ENCODE measurements at places on chromosomes 12 and 14.

GRCh38 chr12:2064071-2064507 is 11.3 kb downstream of the CACNA1C start:
- DNase-seq = no peak

DNA sequence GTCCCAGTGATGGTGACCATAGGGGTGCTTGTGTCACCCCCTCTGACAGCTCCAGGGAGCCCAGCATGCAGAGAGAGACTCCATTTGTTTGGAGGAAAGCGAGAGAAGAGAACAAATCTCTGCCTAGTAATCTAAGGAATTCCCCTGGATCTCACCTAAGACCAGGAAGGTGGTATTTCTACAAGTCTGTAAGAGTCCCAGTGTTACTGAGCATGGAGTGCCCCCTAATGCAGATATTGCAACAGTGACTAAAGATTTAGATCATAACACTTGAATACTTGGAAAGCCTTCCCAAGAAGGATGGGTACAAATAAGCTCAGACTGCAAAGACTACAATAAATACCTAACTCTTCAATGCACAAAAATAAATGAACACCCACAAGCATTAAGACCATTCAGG is 360.4 kb upstream of the GARIN6 start:
- no peak for DNase-seq

DNA sequence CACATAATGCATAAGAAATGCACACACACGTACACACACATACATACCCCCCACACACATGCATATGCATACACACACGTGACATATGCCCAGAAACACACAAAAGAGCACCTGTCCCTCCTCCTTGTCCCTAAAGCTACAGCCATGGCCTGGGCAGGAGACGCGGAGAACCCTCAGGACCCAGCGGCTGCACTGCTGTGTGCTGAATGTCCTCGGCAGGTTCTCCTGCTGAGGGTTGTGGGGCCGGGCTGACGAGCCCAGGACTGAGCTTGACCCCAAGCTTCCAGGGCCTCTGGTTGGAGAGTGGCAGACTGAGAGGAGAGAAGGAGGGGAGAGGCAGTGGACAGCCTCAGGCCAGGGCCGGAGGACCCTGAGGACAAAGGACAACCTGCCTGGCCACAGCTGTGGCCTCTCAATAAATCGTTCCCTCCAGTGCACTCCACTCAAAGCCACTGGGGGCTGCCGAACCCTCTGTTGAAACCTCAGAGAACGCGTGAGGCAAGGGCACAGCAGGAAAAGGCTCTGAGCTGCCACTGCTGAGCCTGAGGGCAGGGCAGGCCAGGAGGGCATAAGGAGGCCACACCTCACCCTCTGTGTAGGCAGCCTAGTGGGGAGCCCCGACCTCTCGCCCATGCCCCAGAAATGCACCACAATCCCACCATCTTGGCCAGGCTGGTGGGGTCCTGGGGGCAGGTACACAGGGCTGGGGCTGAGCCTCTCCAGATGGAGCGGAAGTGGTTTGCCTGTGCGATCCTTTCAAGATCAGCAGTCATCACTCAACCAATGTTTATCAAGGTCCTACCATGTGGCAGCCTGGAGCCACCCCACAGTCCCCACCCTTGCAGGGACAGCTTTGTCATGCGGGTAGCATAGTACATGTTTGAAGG is 3.1 kb downstream of the CACNA2D4 start:
- peak; percentile 37 for DNase-seq

DNA sequence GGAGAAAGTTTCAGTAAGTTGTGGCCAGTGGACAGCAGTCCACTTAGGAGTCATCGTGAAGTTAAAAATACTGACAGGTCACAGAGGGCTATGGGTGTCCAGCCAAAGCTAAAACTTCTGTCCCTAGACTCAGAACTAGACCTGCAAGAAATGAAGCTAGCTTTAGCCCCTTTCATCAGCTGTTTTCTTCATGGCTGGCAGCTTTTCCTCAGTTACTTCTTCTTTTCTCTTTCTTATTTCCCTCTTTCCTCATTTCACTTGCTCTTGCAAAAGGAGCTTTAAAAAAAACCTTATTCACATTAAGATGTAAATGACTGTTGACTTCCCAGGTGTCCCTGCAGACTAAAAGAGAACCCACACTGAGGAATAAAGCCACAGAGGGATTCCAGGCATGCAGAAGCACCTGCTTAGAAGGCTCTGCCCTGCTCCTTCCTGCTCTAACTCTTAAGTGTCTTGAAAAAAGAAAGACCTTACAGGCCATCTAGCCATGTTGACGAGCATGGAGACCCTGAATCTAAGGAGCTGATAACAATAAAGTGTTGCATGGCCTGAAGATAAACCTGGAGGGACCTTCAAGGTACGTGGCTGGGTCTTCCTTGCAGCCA is 69.7 kb upstream of the CCND2 start:
- DNase-seq = no peak

GRCh38 chr12:49880756-49881414 is 22.8 kb downstream of the FAIM2 start:
- no peak for DNase-seq

DNA sequence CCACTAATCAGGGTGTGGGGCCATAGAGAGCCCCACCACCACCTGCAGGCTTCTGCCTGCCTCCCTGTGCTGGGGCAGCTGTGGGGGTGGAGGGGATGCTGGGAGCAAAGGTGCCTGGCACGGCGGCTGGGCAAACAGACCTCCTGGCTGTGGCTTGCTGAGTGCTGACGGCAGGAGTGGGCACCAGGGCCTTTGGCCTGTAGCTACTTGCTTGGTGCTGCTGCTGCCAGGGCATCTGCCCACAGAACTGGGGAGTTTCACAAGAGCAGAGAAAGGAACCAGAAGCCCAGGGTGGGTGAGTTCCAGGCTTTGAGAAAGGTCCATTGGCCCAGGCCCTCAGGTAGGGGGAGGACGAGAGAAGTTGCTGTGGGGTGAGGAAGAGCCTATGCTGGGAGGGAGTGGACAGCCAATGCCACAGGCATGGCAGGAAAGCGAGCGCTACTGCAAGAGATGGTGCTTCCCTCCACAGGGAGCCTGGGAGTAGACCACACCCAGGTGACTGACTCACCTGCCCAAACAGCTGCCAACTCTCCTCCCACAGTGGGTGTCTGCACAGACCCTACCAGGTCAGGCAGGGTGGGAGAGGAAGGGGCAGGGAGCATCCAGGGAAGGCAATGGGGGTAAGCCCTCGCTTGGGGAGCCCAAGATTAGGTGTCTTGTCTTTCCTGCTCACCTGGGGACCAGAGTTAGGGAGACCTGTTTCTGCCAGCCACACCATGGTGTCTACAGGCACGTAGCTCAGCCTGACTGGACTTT is 39.0 kb upstream of the HDAC7 start:
- no peak for DNase-seq

DNA sequence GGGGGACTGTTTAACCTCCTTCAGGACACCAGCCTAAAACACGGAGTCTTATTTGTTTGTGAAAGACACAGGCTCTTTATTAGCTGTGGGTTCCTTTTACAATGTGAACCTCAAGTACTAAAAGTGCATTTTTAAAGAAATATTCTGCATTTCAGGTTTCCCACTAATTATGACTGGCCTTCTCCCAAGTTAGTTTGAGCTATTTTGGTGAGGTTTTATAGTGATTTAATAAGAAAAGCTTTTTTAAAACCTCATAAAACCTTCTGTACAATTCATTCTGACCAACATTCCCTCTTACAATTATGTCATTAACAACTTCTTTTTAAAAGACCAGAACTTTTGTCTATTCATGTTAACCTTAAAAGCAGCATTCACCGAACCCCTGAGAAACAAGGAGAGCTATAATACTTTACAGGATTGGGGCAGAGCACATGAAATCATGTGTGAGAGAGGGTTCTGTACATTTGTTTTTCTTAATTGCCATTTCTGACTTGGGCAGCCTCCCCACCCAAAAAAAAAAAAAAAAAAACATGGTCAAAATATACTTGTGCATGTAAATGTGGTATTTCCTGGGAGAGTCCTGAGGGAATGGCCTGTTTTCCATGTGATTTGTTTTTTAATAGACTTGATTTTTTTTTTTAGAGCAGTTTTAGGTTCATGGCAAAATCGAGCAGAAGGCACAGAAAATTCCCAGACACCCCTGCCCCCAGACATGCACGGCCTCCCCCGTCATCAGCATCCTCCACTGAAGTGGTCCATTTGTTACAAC is 169.5 kb downstream of the CHST11 start:
- no peak for DNase-seq

DNA sequence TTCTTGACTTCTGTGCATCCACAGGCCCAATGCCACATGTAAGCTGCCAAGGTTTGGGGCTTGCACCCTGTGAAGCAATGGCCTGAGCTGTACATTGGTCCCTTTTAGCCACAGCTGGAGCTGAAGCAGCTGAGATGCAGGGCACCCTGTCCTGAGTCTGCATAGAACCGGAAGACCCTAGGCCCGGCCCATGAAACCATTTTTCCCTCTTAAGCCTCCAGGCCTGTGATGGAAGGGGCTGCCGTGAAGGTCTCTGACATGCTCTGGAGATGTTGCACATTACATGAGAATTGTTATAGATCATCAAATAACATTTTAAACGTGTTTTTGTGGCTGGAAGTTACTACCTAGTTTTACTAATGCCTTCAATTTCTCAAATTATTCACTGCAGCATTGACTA is 188.7 kb downstream of the RPAP3 start:
- no peak for DNase-seq

- no peak for DNase-seq
These were observed 400.7 kb downstream of the NUAK1 start for GRCh38 chr12:105738051-105738450.

DNA sequence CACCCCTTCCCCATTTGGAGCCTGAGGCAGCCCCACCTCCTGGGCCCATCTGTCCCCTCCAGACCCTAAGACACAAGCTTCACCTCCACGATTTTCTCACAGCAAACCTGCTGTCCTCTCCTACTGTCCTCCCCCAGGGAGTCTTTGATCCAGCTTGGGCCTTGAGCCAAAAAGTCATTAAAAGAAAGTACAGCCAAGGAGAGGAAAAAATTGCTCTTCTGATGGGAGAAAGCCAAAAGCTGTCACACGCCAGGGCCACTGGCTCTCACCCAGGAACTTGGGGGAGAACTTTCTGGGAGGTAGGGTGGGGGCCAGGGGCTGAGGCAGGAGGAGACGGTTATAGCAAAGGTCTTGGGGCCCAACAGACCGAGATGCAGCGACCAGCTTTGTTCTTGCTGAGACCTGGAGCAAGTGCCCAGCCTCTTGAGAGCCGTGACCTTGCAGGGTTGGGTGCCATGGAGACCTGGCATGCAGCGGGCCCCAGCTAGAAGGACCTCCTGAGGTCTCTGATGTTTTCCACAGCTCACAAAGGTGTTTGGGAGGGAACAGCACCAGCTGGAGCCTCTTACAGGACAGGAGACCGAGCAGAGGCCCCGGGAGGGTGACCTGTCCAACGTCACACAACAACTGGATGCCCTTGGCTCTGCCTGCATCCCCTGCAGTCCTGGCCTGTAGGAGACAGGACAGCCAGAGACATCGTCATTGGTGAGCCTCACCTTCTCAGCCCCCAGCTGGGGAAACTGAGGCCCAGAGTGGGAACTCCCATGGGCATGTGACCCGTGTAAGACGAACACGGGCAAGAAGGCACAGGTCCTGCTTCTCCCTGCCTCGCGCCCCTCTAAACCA is 124.5 kb downstream of the CALM1 start:
- DNase-seq = peak; percentile 59

DNA sequence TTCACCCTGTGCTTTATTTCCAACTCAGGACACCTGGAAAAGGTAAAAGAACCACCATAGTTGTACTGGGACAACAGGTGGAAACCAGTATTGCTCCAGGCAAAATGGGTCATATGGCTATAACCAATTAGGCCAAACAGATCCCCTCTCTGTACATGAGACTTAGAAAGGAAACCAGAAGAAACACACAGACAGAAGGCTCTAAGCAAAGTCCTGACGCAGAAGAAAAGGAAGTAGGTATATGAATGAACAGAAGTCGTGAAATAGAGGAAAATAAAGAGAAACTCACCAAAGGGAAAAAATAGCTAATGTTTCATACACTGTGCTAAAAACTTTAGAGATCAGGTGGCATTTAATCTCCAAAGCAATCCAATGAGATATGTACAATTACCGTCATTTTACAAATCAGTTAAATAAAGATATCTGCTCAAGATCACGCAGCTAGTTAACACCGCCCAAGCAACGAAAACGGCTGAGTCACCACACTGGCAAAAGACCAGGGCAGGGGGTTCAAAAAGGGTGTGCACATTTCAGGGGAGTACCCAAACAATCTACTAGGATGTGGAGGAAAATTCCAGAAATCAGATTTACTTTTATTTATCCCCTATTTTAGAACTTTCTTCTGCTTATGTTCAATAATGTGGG is 82.3 kb downstream of the ITPR2 start:
- DNase-seq = no peak

DNA sequence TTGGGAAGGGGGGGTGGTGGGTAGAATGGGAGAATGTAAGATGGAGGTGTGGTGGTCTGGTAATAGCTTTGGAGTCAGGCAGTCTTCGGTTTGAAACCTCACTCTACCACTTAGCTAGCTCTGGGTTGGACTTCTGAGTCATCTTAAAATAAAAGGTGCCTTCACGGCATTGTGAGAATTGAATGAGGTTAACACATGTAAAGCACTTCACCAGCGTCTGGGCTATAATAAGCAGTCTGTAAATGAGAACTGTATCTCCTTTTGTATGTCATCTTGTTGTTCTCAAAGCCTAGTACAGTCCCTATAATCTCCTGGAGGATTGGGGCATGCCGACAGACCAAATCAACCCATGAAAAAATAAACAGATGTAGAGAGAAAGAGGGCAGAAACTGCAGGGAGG is 11.2 kb downstream of the C2CD5 start:
- no peak for DNase-seq

DNA sequence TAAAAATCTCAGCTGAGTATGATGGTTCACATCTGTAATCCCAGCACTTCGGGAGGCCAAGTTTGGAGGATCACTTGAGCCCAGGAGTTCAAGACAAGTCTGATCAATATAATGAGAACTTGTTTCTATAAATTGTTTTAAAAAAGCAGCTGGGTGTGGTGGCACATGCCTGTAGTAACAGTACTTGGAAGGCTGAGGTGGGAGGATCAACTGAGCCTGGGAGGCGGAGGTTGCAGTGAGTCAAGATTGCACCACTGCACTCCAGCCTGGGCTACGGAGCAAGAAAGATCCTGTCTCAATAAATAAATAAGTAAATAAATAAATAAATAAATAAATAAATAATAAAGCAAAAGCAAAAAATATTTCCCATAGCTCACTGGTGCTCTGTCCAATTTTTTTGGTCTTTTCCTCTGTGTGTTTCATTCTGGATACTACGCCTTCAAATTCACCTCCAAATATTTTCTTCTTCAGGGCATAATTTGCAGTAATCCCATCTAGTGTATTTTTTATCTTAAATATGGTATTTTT is 32.7 kb upstream of the SNX6 start:
- DNase-seq = no peak

- no peak for DNase-seq
These were observed 25.4 kb downstream of the PRKCH start for GRCh38 chr14:61346793-61347192.

DNA sequence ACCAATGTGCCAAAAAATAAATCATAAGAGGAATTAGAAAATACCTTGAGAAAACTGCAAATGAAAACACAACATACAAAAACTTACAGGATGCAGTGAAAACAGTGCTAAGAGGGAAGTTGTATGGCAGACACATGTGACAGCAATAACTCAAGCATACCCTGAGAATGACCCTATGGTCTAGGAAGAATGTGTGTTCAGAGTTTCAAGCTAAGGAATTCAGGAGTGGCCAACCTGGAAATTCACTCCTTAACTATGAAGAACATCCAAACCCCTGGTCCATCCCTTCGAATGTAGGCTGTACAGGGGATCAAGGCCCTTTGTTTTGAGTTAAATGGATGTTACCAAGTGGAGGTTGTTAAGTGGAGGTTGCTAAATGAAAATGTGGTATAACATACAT is 16.7 kb upstream of the TTC9 start:
- no peak for DNase-seq

Measured in lower lobe of right lung (tissue), 2 donors.